BJ (cell line): ENCODE measurements at places on chromosomes 6 and 20.

- no peak for DNase-seq
These were observed 241.4 kb downstream of the ADGB start for GRCh38 chr6:146840216-146840615.

DNA sequence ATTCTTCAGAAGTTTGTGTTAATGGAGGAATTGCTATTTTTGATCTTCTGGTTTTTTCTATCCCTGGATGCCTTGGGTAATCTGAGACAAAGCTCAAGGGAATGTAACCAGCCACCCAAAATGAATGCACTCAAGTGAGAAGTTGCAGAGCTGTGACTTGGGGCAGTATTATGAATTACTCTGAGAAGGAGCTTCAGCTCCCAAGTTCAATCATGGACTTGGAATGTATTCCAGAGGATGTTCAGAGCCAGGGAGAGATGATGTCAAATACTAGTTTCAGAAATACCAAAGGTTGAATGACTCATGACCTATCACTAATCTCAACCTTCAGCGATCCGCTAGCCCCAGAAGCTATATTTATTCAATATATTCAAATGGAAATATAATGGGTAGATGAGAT lies 375.2 kb upstream of the PLCB4 start:
- peak; percentile 69 for DNase-seq

DNA sequence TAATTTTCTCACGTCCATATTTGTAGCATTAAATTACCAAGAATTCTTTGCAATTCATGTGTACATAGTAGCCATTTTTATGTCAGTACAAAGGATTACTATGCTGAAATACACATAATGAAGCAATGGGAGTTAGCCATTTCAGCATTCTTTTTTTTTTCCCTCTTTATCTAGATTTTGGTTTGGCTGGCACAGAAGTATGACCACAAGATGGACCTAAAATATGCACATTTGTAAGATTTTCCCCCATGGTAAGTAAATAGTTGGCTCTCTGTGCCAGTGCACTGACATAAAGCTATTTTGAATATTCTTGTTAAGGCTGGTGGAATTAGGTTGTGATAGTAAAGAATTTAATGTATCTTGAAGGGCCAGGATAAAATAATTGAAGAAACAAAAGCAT lies 486.1 kb upstream of the BTBD3 start:
- no peak for DNase-seq

- DNase-seq, result no peak
These were observed 73.5 kb upstream of the RNF217 start for GRCh38 chr6:124888581-124889371.

- no peak for DNase-seq
These were observed 4.3 kb upstream of the PSORS1C2 start for GRCh38 chr6:31143148-31143547.

- DNase-seq, result no peak
These were observed 15.9 kb downstream of the PRDM1 start for GRCh38 chr6:106102034-106102433.

DNA sequence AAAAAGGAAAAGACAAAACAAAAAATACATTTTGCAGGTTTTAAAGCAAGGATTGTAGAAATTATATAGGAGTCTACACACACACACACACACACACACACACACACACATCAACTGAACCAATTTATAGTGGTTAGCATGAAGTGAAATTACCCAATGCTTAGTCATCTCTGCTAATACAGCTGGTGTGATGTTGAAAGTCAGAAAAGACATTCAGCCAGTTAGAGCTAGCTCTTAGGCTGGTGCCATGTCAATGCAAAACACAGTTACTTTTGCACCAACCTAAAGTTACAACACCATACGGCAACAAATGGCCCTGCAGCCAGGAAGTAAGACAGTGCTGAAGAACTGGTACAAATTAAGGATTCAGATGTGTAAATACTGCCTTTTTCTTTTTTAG lies 15.2 kb downstream of the FAM210B start:
- peak; percentile 68 for DNase-seq

- DNase-seq, result no peak
These were observed 5.6 kb upstream of the IFNGR1 start for GRCh38 chr6:137224799-137225198.

GRCh38 chr6:138085839-138086222 lies 21.4 kb downstream of the PERP start:
- no peak for DNase-seq
